ENCODE measurements at places on chromosomes 7 and 10. TPM values are rescaled to one million over a fixed set of nuclear protein-coding genes. Genes with fewer than 3 reads are reported as not detected.

The UPK3BL2 gene
- total RNA-seq, result 2.9 TPM

The NEURL1 gene
- 0.38 TPM for total RNA-seq

The MYO1G gene
- total RNA-seq, result 0.26 TPM

The SPDYE16 gene
- total RNA-seq, result not detected

The HYAL4 gene
- not detected for total RNA-seq

The UNCX gene
- not detected for total RNA-seq

The CALML3 gene
- not detected for total RNA-seq

The CALHM3 gene
- 0.20 TPM for total RNA-seq

The PVRIG gene
- not detected for total RNA-seq
